Stimulated activated CD4-positive, alpha-beta T cell treated with anti-CD3 and anti-CD28 coated beads, Interleukin-2, amount 100 ng/mL, for 48 hours (primary cell): ENCODE measurements at places on chromosomes 3 and 15.

DNA sequence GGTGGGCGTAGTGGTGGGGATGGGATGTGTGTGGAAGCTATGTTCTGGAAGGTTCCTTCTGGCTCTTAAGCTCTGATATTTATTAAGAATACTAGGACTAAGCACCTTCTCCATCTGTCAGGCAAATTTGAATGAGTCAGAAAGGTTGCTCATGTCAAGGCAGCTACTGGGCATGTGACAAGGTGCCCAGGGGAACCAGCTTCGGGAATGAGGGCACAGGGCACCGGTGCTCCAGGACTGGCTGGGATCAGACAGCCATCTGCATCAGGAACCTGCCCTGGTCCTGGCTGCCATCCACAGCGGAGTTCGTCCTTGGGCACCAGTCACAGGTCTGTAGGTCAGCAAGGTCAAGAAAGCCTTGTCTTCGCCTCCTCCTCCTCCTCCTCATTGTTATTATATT lies 32.5 kb downstream of the CA12 start:
- DNase-seq: no peak

DNA sequence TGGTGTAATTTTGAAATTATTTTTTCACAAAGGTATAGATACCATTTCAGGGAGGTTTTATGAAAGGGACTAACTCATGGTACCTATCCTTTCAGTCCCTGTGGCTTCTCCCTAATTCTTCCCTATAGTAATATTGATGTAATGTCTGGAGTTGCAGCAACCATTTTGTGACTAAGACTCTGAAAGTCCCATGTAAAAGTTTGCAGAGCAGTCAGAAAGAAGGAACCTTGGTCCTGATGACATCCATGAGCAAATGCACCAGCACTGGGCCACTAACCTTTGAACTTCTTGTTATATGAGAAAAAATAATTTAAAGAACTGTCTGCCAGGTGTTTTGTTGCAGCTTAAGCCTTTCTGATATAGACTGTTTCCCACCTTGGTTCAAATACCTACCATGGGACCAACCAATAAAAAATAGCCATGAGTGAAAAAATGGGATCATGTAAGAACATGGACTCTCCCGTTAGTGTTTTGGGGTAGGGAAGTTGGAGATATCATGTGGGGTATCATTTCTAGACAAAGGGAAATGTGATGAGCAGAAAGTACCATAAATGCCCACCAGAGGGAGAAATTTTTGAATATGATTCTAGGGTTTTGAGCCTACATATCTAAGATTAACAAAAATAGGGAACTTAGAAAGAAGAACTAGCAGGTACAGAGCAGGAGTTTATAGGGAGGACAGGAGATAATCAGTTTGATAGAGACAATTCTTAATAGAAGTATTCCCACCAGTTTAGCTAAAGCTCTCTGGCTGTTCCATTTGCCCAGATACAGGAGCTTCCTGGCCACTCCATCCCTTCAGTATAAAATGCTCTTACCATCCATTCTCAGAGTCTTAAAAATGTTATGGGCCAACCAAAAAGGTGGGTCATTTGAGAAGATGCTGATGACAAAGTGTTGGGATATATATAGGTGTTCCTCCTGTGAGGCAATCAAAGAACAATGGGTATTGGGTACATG lies 3.4 kb upstream of the CPOX start:
- no peak for DNase-seq

GRCh38 chr3:114286266-114286665 lies 7.6 kb upstream of the TIGIT start:
- DNase-seq: no peak

DNA sequence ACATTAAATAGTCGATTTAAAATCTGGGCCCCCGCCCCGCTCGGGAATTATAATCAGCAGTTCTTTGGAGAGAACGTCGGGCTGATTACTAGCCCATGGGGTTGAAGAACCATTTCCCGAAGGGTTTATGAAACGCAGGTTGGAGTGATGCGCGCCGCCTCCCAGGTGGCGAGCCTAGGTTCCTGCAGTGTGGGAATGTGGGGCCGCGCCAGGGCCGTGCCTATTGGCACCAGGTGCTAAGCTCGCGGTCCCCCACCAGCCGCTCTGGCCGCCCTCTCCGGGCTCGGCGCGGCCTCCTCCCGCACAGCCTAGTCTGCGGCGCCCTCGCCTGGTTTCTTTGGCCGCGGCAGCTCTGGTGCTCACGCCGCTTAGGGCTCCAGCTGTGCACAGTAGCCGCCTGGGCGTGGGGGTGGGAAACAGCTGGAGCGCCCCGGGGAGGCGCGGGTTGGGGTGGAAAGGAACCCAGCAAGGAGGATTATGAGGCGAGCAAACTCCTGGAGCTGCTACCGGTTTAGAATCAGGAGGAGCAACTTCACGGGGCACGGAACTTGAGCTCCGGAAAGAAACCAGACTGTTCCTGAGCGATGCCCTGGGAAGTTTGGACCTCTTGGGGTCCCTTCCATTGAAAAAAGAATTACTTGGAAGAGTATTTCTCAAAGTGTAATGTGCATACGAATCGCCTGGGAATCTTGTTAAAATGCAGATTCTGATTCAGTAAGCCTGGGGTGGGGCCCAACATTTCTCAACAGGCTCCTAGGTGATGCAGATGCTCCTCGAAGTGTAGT lies 5.6 kb upstream of the MECOM start:
- no peak for DNase-seq

DNA sequence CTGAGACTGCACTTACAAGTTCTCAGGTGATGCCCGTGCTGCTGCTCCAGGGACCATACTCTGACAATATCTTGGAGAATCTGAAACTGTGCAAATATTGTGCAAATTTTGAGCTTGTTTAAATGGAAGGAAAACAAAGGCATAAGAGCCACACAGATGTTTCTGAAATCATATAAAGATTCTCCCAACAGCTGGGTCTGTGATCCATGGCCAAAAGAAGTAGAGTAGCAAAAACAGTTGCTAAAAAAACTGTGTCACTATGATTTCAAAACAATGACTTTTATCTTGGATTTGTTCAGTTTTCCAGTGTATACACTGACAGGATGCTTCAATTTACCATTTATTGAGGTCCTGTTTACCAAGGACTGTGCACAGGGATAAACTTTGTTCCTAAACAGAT lies 25.3 kb downstream of the NPTN start:
- no peak for DNase-seq

GRCh38 chr15:83746231-83746630 lies 92.3 kb downstream of the ADAMTSL3 start:
- DNase-seq: no peak

DNA sequence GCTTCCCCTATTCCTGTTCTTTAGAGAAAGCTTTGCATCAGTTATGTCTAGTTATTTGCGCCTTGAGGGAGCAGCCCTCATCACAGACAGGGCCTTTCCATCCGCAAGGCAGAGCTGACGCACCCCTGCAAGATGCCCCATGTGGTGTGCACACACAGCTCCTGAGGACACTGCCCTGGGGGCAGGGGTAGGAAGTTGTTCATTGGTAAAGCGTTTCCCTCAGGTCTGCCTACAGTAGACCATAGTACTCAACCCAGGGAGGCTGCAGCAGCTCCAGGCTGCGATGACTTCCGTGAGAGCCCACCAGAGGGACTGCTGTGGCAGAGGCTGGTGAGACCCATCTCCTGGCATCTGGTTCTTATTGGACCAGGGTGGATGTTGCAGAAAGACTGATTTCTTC lies 55.1 kb upstream of the PLXNA1 start:
- no peak for DNase-seq

GRCh38 chr3:194247350-194247740 lies 103.8 kb downstream of the CPN2 start:
- DNase-seq: no peak

DNA sequence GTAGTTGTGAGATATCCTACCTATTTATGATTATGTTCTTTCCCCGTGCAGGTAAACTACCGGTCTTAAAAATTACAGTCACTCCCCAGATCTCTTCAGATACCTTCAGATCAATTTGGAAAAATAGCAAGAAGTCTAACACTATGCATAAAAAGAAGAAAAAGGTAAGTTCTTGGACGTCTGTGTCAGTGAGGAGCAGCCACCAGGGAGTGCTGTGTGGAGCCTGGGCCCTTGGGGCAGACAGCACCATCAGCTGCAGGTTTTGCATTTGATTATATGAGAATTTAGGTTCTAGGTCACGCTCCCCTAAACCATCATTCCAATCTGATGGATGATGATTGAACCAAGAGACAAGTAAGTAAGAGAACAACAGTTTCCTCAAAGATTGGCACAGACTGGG lies 8.9 kb upstream of the RNF7 start:
- no peak for DNase-seq

- DNase-seq: no peak
These were observed 181.0 kb downstream of the ZBBX start for GRCh38 chr3:167198949-167199600.

GRCh38 chr15:56763141-56763895 lies 30.0 kb upstream of the ZNF280D start:
- DNase-seq: no peak

- DNase-seq: no peak
These were observed 78.5 kb downstream of the MRPL46 start for GRCh38 chr15:88388686-88389085.

GRCh38 chr3:18113417-18113816 lies 311.7 kb downstream of the SATB1 start:
- DNase-seq: no peak

DNA sequence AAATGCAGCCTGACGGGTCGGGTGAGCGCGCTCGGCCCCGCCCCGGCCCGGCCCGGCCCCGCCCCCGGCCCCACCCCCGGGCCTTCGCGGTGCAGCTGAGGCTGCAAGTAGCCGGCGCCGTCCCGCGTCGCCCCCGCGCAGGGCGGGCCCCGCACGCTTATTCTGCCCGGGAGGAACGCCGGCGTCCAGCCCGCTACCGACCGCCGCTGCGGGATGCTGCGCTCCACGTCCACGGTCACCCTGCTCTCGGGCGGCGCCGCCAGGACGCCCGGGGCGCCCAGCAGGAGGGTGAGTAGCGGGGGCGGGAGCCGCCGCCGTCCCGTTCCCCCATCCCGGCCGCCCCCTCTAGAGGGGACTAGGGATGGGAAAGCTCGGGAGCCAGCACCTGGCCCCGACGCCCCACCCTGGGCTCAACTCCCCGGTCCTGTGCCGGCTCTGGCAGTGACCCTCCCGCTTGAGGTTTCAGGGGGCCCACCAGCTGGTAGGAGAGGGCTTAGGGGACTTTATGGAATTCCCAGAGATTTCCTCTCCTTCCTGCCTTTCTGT lies at the start of gene MYZAP:
Gene MYZAP (plus strand): TSS at position 83 of the 546 bp plus-strand sequence. CDS start 131 bp downstream, at position 214.
- peak; percentile 40 for DNase-seq

- no peak for DNase-seq
These were observed 23.0 kb downstream of the CPN2 start for GRCh38 chr3:194328053-194328657.

DNA sequence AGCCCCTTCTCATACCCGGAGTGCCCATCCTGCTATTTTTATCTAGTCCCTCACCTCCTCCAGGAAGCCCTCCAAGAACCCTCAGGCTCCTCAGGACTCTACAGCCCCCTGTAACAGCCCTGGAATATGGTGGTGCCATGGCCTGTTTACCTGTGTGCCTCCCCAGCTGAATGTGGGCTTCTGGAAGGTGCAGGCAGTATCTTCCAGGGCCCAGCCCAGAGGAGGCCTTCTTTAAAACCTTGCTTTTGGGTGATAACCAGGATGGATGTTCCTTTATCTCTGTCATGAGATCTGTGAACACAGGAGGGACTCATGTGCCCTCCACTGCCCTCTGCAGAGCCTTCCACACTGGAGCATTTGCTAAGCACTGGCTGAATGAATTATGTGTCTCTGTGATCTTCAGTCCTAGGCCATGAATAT lies 36.7 kb upstream of the MRPS22 start:
- DNase-seq: no peak

DNA sequence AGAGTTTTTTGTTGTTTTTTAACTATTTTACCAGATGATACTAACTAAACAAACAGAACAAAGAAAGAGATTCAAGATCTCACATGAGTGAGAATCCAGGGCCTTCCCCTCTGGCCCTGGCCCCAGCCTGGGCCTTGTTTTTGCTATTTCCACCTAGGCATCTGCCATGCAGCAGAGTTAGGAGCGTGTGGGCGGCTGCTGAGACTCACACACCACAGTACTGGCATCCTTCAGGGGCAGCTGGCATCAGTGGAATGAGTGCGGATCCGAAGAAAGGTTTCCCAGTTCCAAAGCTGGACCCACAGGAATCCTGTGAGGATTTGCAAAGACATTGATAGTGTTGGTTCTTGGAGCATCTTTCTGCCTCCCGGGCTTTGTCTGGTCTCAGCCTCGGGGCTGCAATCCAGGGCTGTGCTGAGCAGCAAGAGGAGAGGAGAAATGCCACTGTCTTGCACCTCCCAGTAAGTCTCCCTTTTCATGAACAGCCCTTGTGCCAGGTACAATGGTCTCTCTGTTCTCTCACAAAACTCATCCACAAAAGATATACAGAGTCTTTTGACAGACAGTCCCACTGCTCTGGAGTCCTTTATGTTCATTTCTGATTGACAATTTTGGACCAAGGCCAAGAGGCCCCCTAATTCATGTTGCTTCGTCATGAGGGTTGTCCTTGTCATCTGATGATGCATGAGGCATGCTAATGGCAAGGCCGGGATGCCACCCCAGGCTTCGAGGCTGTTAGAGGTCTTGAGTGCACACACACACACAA lies 46.6 kb downstream of the APH1B start:
- DNase-seq: no peak

GRCh38 chr15:52483707-52484106 lies 45.0 kb downstream of the MYO5A start:
- DNase-seq: no peak

GRCh38 chr3:72263223-72263990 lies 478.5 kb upstream of the PROK2 start:
- no peak for DNase-seq

DNA sequence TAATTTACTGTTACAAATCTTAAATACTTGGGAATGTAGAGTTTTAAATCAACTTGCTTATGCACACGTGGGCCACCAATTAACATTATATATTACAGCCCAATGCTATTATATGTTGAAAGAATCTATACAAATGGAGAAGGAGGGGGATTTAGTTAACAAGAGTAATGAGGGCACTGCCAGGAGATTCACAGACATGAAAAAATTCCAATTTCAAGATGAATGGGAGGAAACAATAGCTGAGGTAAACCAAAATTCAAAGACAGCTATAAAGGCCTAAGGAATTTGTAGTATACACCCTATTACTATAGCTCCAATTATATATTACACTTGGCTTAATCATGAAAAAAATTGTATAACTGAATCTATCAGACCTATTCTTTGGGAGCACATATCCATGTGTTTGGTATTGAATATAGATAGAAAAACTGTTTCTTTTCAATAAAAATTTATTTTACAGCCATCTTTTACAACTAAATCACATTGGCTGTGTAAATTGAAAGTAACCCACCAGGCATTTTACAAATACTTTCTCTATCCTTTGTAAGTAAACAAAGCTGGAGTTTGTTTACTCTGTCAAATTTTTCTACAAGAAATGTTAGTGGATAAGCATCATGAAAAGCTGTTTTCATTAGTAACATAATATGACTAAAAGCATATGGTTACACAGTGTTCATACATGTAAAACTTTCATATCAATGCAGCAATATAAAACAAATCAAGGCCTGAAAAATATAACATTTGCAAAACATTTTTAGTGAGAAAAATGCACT lies 1045.8 kb downstream of the ROBO1 start:
- no peak for DNase-seq

DNA sequence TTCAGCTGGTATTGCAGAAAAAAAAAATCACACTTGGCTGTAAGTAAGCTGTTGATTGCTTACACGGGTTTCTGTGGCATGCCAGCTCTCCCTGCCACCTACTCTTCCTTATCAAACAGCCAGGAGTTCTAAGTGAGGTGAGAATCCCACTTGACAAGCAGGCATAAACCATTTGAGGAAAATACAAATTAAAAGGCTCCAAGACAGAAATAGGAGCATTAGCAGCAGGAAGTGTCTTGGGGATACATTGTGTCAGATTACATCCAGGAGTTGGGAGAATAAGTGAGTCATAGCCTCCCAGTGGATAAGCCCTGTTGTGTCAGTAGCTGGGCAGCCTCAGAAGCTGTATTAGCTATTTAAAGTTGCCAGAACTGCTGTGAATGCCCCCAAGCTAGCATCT lies 256.0 kb downstream of the CNTN4 start:
- no peak for DNase-seq
